Substantia nigra (tissue), 51 donors: ENCODE measurements at places on chromosomes 2 and 18.

DNA sequence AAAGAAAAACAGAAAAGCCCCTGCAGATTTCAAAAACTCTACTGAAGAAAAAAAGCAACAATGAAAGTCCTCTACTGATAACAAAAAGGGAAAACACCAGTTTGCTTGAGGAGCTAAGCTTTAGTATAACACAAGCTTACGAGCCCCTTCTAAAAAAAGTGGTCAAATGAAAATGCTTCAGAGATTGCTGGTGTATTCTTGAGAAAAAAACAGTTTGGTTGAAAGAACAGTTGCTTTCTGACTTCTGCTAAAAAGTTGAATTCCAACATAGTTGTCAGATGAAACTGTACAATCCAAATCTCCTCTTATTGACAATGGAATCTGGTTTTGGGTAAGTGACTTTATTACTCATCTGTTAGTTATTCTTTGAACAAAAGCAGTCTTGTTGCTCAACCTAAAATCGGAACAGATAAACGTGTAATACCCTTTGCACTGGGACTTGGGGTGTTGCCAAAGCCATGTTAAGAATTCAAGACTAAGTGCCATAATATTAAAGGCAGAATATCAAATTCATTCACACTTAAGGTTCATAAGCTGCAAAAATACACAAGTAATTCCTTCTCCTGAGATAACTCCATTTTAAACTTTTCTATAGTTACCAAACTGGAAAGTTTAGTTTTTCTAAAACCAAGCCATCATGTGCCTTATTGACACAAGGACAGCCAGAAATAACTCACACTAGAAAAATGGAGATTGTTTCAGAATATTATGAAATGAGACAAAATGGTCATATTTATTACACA is 45.3 kb upstream of the SPAG16 start:
- no peak for DNase-seq

- DNase-seq = no peak
These were observed 3.6 kb downstream of the VIL1 start for GRCh38 chr2:218422403-218423086.

GRCh38 chr18:59820663-59821062 is 79.1 kb upstream of the PMAIP1 start:
- no peak for DNase-seq

DNA sequence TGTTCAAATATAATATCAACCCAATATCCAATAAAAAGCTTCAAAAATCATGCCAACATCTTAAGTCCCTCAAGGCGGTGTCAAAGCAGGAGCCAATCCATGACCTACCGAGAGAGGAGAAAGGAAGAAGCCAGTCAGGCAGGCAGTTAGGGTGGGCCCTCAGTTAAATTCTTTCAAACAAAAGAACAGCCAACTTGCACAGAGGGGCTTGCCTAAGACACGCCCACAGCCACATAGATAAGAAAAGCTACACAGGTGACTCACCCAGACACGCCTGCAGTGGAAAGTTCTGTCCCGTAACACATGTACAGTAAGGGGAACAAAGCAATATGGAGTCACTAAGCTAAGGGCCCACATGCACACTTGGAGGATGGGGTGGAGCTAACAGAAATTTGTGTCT is 61.3 kb downstream of the SP110 start:
- DNase-seq = no peak

DNA sequence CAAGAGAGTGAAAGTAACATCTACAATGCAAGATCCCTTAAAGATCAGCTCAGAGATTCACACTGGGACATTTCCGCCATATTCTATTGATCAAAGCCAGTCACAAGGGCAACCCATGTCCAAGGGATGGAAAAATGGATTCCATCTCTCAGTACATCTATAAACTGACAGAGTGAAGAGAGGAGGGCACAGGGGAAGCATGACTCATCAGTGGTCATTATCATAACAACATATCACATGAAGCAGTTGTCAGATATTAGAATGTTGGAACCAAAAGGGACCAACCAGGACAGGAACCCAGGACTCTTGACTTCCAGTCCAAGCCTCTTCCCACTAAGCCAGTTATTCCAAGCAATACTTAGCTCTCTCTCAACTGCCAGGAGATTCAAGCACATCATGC is 54.9 kb upstream of the IGFBP2 start:
- no peak for DNase-seq

DNA sequence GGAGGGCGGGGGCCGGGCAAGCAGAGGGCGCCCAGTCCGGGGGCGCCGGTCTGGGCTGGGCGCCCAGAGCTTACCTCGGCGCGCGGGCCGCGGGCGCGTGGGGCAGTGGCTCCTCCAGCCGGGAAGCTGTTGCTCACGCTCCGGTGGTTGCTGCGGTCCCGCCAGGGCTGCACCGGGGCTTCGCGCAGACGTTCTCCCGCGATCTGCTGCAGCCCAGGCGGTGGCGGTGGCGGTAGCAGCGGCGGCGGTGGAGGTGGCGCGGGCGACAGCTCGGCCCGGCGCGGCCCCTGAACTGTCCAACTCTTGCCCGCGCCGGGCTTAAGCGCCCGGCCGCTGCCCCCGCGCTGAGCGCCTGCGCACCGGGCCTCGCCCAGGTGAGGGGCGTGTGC is 391 bp downstream of the ZNF385B start:
- DNase-seq = no peak

DNA sequence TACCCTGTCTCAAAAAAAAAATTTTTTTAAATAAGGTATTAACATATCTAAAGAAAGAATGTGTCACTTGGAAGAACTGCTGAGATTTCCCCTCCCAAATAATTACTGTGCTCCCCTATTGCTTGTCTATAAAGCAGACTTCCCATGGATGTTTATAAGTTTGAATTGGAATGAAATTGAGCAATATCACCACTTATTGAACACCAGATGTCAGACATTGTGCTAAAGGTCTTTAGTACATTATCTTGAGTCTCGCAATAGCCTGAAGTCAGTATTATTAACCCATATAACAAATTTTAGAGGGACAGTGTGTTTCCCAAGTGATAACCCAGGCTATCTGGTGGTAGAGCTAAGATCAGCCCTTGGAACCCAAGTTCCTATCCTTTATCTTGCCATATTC is 102.9 kb upstream of the MSH2 start:
- DNase-seq = no peak

DNA sequence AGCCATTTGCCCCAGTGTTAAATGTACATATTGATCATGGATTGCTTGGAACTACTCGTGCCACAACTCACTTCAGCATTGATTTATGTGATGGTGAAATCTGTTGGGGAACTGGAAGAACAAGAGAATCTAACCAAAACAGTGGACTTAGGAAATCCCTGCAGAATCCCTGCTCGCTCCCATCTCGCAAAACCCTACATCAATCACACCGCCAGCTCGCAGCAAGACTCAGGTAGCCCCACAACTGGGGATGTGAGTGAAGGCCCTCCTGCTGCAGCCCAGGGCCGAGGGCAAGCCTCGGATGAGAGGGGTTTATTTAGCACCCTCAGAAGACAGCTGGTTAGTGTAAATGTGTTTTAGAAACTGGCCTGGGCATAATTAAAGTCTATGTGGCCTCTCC is 171.6 kb downstream of the ANAPC1 start:
- DNase-seq = no peak

DNA sequence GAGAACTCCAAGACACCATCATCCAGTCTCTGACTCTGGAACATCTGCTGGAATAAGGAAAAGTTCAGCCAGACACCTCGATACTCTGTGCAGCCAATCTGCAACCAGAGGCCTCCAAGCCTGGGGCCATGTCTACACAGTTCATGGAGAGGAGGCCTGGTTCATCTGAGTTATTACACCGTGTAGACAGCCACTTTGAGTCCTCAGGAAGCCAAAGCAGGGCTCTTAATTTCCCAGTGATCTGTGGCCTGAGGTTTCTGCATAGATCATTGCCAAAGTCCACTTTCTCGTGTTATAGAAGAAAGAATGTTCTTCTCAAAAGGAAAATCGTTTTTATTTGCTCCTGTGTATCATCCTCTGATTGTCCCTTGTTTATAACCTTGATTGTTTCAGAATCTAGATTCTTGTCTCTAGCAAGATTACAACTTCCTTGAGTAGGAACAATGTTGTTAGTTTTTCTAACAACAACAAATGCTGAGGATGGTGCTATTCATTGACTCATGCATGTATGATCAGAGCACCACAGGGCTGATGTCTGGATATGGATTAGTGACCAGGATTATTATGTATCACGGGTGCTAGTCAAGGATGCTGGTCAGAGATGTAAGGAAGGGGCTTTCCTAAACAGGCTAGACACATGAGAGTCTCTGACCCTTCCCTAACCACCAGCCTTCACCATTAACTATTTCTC is 30.7 kb upstream of the MARCO start:
- DNase-seq = no peak

DNA sequence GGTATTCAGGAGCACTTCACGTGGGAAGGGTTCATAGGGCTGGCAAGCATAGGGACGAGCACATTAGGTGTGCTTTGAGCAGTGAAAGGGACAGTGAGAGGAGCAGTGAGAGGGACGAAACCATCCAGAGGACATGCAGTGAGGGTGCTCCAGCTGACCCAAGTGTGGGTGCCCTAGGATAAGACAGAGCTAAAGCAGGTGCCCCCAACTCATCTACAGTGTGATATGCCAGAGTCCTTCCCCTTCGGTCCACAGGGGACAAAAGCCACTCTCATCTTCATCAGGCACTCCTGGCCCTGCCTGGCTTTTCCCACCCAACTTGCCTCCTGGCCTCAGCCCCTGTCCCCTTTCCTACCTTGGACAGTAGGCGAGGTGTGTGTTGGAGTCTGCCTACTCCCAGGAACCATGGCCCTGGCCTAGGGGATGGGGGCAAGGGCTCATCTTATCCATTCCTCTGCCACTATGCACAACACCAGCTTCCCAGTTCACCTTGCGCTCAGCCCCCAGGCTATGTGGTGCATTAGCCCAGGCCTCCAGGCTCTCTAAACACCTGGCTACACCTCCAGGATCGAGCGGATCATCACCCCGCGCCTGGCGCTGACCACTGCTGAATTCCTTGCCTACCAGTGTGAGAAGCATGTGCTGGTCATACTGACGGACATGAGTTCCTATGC is 16.1 kb upstream of the ANKRD53 start:
- DNase-seq = no peak

DNA sequence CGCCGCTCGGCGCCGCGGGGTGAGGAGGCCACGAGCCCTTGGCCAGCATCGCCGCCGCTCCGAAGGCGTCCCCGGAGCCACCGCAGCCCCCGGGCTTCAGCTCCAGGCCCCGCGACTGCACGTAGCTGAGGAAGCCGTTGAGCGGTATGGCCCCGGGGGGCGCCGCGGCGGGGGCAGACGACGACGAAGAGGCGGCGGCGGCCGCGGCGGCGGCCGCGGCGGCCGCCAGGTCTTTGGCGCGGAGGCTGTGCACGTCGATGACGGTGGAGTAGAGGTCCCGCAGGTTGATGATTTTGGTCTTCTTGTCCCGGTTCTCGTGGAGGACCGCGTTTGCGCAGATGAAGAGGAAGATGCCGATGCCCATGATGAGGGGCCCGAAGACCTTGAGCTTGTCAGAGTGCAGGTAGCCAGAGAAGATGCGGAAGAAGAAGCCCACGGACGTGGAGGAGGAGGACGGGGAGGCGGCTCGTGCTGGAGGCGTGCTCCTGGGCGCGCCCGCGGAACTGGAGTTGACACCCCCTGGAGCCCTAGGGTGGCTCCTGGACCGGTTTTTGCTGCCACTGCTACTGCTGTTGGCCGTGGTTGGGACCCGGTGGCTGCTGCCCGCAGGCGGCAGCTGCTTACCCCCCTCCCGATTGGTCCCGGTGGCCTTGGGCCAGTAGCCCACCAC is 4.0 kb downstream of the TMEM200C start:
- no peak for DNase-seq

- DNase-seq = no peak
These were observed 223.1 kb downstream of the AGAP1 start for GRCh38 chr2:235716875-235717496.

DNA sequence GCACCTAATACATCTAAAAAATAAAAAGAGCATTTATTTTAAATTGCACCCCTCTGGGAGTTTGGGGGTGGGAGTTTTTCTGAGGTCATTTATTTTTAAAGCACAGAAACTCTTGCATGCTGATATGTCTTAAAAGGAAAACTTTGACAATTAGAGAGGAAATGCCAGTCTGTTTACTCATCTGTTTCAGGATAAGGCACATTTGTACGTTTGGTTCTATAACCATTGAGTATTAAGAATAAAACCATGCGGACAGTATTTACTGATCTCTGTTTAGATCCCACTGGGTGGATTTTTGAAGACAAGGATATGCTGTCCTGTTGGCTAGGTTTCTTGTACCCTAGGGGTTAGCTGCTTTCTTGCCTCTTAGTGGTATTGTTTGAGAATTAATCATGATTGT is 122.9 kb downstream of the TANC1 start:
- DNase-seq = no peak

DNA sequence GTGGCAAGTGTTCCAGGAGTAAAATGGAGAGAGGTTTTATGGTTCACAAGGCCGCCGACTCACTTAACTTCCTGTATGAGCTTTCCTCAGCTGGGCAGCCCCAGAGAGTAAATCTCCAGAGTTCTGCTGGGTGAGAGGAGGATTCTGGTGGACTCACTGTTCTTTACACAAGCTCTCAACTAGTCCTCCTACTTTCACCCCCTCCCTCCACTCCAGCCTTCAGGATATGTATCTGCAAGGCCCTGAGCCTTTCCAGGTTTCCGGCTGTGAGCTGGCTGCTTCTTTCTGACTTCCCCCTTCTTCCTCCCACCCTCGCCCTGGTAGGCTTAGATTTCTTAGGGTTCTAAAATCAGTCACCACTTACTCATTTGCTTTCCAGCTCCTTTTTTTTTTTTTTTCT is 34.0 kb downstream of the EML6 start:
- no peak for DNase-seq

DNA sequence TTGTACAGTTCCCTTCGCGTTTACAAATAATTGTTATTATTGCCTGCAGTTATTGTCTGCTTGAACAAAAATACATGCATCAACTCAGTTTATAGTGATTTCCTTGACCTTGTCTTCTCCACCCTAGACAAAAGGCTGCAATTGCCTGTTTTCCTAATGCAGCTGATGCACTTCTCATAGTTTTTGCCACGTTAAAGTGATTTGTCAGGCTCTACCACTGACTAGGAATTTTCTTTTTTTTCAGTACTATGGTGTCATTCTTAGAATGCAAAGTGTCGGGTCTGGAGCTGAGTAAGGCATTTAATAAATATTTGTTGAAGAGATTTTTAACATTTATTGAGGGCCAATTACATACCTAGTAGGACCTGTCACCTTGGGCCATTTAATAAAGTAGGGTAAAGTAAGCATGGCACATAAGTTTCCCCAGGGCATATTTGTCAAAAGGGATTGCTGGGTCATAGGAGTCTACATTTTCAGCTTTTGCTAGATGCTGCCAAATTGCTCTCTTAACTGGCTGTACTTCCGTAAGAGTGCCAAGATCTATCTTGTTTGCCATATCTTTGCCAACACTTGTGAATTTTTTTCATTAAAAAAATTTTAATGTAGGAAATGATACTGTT is 24.1 kb downstream of the ACSL3 start:
- no peak for DNase-seq

- DNase-seq = no peak
These were observed 4.3 kb downstream of the MRPS9 start for GRCh38 chr2:105042189-105042588.

- no peak for DNase-seq
These were observed 1.5 kb downstream of the DLX2 start for GRCh38 chr2:172100935-172101820.

DNA sequence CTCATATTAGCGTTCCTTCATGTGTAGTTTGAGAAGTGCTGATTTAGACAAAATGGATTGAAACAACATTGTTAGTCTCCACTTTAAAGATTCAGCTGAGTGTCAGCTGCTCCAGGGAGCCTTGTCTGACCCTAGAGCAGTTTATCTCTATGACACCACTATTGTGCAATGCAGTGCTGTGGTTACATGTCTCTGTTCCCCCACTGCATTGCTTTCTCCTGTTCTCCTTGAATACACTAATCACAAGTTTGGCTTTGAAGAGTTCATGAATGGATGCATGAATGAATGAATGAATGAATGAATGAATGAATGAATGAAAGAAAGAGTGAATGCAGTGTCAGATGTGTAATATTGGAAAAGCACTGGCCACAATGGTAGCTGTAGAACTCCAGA is 38.3 kb downstream of the GCG start:
- no peak for DNase-seq
